Thoracic aorta (tissue), 2 donors: ENCODE measurements at places on chromosomes 6 and 20.

DNA sequence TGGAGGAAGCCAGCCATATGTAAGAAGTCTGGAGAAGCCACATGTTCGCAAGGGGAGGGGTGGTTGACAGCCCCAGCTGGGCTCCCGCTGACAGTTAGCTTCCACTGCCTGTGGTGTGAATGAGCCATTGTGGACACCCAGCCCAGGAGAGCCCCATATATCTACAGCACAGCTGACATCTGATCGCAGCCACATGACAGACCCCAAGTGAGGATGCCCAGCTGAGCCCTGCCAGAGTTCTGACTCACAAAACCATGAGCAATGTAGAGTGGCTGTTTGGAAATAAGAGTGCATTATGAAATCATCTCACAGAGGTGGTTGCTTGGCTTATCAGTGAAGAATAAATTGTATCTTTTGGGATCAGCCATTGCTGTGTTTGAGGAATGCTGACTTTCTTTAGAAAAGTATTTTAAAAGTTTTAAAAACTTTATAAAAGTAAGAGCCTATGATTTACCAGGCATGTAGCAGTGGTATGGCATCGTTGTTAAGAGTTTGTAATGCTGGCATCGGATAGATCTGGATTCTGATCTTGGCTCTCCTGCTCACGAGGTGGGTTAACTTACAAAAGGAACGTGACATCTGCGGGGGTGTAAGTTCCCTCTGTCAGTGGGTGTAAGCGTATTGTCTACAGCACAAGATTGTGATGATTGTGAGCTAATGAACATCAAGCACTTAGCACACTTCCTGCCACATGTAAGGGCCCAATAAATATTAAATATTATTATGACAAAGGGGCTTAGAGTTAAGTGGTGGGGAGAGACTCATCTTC lies 24.1 kb downstream of the CFAP61 start:
- DNase-seq = no peak
- H3K4me1 ChIP-seq = no peaks in the 10 kb centered on the region
- H3K27ac ChIP-seq = no peak overlapping the region
- no peaks in the 10 kb centered on the region for H3K27me3 ChIP-seq

DNA sequence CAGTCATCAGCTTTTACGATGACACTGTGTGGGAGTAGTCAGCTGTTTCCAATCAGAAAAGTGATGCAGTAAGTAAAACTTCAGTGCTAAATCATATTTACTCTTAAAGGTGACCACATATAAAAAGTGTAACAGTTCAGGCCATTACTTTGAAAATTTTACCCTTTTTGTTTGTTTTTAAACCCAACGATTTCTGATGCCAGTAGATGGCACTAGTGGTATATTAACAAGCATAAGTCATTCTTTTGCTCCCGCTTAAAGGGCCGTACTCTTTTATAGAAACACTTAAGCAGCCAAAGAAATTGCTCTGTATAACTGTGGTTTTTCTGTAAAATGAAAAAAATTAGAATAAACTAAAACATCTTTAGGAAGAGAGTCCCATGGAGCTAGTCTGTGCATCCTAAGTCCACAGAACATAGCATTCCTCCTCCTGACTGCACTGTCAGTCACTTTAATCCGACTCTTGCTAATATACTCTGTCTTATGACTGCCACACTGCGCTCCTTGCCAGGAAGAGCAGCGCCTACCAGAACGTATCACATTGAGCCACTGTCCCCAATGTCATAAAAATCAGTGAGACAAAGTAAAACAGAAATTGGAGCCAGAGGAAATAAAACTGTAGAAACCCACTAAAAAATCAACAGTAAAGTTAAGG lies 25.0 kb downstream of the HEBP2 start:
- no peaks in the 10 kb centered on the region for H3K27me3 ChIP-seq
- no peaks in the 10 kb centered on the region for H3K36me3 ChIP-seq
- H3K27ac ChIP-seq = no peak overlapping the region
- no peaks in the 10 kb centered on the region for H3K4me1 ChIP-seq
- no peak overlapping the region for H3K4me3 ChIP-seq

DNA sequence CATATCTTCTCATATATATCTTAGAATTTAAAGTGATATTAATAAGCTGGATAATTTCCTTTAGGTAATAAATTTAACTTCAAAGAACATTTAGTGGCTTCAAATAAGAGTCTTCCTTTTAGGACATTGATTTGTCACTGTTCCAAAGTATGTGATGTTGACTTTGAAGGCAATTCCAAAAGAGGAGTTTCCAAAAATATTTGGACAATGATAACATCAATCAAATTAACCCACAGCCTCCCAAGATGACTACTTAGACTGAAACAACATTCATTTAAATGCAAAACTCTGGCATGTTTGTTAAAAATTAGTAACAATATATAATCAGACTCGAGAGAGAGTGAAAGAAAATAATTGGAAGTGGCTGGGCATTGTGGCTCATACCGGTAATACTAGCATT lies 211.1 kb downstream of the OGFRL1 start:
- H3K27ac ChIP-seq = no peak overlapping the region
- no peaks in the 10 kb centered on the region for H3K36me3 ChIP-seq
- no peak overlapping the region for H3K4me3 ChIP-seq
- no peak for DNase-seq
- H3K27me3 ChIP-seq = no peaks in the 10 kb centered on the region

GRCh38 chr6:3597500-3598064 lies 140.7 kb upstream of the SLC22A23 start:
- peaks cover 12% of the 10 kb centered on the region for H3K4me1 ChIP-seq
- DNase-seq = no peak
- no peak overlapping the region for H3K27ac ChIP-seq
- no peaks in the 10 kb centered on the region for H3K36me3 ChIP-seq
- H3K4me3 ChIP-seq = no peak overlapping the region

DNA sequence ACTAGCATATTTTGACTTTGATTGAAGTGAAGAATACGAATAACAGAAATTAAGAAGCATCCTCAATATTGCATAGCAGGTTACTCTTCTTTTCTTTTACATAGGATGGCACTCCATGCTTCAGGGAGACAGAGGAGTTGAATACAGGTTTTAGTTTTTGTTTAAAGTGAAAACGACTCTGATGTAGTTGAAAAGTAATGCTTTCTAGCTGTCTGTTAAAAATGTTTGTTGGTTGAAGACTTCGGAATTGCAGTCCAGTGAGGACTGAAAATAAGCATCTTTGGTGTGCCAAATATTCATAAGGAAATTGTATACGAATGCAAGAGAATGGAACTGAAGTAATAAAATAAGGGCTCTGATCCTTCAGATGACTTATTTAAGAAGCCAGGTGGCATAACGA lies 618 bp upstream of the SLC16A10 start:
- no peak for DNase-seq
- H3K36me3 ChIP-seq = no peaks in the 10 kb centered on the region
- H3K27ac ChIP-seq = no peak overlapping the region
- H3K27me3 ChIP-seq = no peaks in the 10 kb centered on the region
- H3K4me3 ChIP-seq = peak overlapping the region; percentile 72
- H3K4me1 ChIP-seq = peaks cover 8% of the 10 kb centered on the region

DNA sequence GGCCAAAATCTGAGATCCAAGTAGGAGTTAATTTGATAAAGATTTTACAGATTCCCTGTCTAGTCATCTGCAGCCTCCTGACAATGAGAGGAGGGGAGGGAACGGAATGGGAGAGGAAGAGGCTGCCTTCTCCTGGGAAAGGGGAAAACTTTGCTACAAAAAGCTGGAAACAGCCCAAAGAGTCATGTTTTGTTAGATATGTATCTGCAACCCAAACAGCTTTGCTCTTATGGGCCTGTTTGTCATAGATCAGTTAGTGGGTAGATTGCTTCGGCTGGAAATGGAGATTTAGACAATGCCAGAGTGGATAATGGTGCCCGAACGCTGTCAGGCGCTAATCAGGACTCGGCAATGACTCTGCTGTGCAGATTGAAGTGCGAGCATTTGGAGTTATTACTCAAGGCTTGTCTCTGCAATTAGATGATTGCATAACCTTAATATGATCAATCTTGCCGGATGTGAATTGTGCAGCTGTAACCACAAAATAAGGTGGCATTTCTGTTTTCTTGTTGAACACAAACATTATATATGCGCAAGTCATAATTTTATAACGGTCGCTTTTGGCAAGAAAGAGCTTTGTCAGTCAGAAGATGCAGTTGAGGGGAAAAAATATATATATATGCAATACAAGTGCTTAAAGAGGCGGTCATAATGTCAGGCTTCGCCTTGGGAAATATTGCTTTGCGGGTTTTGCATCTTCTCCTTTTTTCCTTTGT lies 92.4 kb upstream of the MAFB start:
- H3K27me3 ChIP-seq = no peaks in the 10 kb centered on the region
- H3K4me3 ChIP-seq = no peak overlapping the region
- no peaks in the 10 kb centered on the region for H3K36me3 ChIP-seq
- DNase-seq = no peak

- DNase-seq = no peak
- no peak overlapping the region for H3K4me3 ChIP-seq
- H3K27me3 ChIP-seq = no peaks in the 10 kb centered on the region
Measured at GRCh38 chr20:24341781-24342180, 127.6 kb upstream of the SYNDIG1 start.

- H3K27me3 ChIP-seq = no peaks in the 10 kb centered on the region
- no peak for DNase-seq
- peaks cover 46% of the 10 kb centered on the region for H3K4me1 ChIP-seq
- no peaks in the 10 kb centered on the region for H3K36me3 ChIP-seq
Measured at GRCh38 chr6:132135409-132135808, 184.2 kb upstream of the CCN2 start.
